Mononuclear cell (primary cell): ENCODE measurements at places on chromosomes 3 and 15. TPM values are rescaled to one million over a fixed set of nuclear protein-coding genes. Genes with fewer than 3 reads are reported as not detected.

SLC27A2 gene
- 0.42 TPM for total RNA-seq

CCDC39 gene
- not detected for total RNA-seq

XCR1 gene
- total RNA-seq, result 1.0 TPM

TXNRD3 gene
- total RNA-seq, result 1.4 TPM

ZBTB20 gene
- 38.2 TPM for total RNA-seq
